ENCODE measurements at places on chromosomes 5 and 9. TPM values are rescaled to one million over a fixed set of nuclear protein-coding genes. Genes with fewer than 3 reads are reported as not detected.
A peak's percentile ranks its signal among the peaks of the same experiment; 100 is the strongest.

GRCh38 chr5:95728494-95729114 lies 2.5 kb upstream of the RHOBTB3 start:
- peak; percentile 55 for DNase-seq

DNA sequence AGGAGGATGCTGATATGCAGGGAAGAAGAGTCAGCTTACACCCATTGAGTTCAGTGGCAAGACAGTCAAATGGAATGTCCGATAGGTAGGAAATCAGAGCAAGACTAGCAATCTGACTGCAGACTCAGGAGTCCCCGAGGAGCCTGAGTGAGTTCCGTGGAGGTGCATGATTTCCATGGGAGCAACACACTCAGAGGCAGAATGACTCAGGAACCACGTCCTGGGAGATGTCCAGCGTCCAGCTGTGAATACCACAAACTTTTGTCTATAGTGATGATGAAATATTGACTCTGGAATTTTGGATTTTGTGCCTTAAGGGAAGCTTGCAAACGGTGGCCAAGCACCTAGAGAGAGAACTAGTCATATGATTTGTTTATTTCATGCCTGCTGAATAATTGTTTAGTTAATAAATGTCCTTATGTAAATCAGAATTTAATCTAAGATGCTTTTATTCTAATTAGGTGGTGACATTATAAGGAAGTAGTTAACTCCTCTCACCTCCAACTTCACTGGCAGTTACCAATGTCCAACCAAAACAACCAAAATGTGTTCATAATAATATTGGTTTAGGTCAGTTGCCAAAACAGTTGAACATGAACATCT lies 100.4 kb downstream of the PDE4D start:
- DNase-seq = no peak

DNA sequence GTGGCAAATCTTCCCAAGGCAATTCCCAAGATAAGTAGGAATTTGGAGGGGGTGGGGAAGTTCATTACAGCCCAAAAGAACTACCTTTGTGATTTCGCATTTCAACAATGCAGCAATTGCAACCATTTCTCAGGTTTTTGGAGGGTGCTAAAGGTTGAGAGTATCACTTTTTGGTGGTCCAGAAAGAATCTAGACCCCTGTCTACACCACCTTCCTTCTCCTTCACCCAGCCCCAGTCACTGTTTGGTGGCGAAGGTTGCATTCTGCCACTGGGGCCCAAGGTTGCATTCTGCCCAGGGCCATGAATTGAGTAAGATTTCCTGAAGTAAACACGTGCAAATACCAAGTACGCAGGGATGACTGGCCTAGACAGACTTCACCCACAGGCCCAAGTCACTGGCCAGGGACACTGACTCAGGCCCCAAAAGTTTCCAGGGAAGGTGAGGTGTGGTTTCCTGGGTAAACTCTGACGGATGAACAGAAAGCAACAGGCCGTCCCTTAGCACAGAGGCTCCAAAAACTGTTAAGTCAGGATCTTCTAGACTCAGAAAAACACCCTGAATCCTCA lies 5.7 kb downstream of the PDE6A start:
- DNase-seq = peak; percentile 63

GRCh38 chr9:22537721-22538120 lies 91.1 kb downstream of the DMRTA1 start:
- DNase-seq = no peak

- DNase-seq = no peak
Measured at GRCh38 chr5:154779105-154779504, 23.9 kb downstream of the LARP1 start.

Gene IL5
- total RNA-seq = not detected

Gene LTC4S
- total RNA-seq = 0.85 TPM

GRCh38 chr9:12693141-12693540 lies at the start of gene TYRP1:
Gene TYRP1 (plus strand): TSS chr9:12693385. CDS start chr9:12693997, 612 bp downstream.
- no peak for DNase-seq
